RWPE1 (cell line): ENCODE measurements at places on chromosomes 11 and 22.

DNA sequence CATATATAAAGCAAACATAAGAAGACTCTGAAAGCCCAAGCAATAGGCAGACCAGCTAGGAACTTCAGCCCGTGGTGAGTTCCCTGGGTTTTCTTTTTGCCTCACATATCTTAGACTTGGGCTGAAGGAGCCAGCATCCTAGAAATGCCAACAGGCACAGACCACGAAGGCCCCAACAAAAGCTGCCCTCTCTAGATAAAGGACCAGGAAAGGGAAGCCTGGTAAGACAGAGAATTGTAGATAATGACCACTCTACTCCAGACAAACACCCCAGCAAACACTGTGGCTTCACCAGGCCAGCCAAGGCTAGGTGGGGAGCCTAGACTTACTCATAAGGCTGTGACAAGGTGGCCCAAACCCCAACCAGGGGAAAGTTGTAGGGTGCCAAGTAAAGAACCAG is 11.2 kb downstream of the GAL start:
- no peak for DNase-seq

- DNase-seq = no peak
Measured at GRCh38 chr11:33630936-33631748, 69.5 kb downstream of the C11orf91 start.

DNA sequence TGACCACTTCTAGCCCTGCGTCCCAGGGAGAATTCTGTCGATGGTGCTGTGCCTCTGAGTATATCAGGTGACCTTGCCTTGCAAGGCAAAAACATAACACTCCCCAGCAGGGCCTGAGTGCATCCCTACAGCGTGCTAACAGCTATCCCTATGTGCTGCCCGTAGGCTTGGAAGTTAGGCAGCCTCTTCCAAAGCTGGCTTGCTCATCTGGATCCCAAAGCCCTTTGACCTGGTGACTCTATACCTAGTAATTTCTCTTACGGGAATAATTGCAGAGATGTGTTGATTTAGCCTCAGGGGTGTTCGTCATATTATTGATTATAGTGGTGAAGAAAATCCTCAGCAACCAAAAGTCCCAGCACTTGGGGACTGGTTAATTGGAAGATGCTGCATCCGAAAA is 32.6 kb upstream of the CRYBB3 start:
- DNase-seq = peak; percentile 30

GRCh38 chr11:22192289-22192641 is 620 bp upstream of the ANO5 start:
- DNase-seq = no peak

- DNase-seq = no peak
Measured at GRCh38 chr22:37406441-37407235, 20.6 kb downstream of the ELFN2 start.

DNA sequence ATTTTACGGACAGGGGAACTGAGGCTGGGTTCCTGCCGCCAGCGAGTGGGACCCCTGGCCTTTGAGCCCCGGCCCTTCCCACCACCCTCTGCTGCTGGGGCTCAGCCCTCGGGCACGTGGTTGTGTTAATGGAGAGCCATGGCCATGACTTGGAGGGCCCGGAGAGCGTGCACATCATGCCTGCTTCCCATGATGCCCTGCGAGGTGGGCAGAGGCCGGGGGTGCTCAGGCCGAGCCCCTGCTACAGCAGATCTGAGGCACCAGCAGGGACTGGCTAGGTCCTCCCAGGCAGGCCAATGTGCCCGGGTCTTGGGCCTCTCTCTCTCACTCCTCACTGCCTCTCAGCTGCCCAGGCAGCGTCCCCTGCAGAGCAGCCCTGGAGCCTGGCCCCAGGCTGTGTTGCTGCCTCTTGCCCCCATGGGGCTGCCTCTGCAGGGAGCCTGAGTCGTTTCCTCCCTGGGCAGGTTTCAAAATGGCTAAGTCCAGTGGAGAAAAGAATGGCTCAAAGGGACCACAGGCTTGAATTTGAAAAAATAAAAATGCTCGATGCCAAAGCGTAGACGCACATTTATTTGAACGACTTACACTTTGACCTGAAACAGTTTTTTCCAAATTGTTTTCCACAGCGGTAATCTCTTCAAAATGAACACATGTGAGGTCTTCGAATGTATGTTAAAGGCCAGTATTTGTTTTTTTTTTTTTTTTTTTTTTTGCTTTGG is 72.6 kb upstream of the CLDN5 start:
- DNase-seq = no peak

GRCh38 chr11:102289592-102289991 is 27.7 kb upstream of the BIRC3 start:
- no peak for DNase-seq

- DNase-seq = no peak
Measured at GRCh38 chr22:44390613-44390970, 77.8 kb upstream of the SHISAL1 start.

- no peak for DNase-seq
Measured at GRCh38 chr11:67435727-67436458, 1.6 kb downstream of the PTPRCAP start.

DNA sequence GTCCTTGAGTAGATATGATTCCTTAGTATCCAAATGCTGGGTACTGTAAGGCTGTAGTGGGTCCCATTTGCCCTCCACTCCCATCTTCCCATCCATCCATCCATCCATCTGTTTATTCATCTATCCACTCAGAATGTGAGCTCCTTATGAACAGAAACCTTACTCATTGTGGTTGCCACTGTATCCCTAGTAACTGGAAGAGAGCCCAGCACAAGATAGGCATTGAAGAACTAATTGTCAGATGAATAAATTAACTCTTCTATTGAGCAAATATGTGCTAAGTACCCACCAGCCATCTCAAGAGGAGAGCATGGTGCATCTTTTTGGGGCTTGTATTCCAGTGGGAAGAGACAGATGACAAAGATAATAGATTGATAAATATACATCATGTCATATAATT is 86.4 kb upstream of the SEZ6L start:
- no peak for DNase-seq

DNA sequence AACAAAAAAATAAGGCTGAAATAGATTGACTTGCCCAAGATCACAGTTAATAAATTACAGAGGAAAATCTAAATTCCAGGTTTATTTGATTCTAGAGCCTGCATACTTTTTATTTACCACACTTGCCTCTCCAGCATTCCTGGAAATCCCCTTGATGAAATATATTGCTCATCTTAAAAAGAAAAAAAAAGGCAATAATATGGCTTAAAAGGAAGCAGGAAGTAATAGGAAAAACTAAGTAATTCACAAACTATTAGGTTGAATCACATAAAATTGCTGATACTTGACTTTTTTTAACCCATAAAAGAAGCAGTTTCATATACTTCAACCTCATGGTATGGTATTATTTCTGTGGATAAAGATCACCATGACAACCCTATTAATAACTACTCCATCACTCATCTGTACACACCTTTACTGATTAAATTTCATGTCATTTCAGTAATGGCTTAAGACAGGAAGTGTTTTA is 52.9 kb downstream of the COPB1 start:
- peak; percentile 36 for DNase-seq

DNA sequence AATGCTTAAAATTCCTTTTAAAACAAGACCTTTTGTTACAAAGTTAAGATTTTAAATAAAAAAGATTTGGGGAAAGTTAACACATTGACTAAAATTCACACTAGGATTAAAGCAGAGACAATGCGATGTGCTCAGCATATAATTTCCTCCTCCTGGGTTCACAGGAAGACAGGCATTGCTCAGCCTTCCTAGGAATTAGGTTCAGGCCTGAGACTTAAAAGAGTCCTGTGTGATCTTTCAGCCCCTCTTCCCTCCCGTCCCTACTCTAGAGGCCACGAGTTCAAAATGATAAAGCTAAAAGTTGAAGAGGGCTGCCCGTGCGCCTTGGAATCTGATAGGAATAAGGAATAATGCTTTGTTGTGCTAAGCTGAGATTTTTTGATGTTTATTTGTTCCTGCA is 218.6 kb downstream of the KIRREL3 start:
- DNase-seq = no peak

- DNase-seq = no peak
Measured at GRCh38 chr22:24975813-24976341, 23.4 kb downstream of the KIAA1671 start.

DNA sequence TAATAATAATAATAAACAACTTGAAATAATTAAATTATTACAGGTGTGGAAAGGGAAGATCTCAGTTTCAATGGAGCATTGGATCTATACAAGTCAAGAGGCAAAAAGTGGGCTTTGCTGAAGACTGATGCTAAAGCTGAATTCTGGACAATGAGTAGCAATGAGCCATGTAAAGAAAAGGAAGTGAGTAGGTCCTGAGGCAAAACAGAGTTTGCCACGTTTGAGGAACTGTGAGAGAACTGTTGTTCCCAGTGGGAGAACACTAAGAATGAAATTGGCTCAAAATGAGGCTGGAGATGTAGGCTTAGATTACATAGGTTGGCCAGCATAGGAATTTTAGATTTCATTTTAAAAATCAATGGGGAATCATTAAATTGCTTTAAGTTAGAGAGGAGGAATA is 33.9 kb upstream of the TEAD1 start:
- no peak for DNase-seq

DNA sequence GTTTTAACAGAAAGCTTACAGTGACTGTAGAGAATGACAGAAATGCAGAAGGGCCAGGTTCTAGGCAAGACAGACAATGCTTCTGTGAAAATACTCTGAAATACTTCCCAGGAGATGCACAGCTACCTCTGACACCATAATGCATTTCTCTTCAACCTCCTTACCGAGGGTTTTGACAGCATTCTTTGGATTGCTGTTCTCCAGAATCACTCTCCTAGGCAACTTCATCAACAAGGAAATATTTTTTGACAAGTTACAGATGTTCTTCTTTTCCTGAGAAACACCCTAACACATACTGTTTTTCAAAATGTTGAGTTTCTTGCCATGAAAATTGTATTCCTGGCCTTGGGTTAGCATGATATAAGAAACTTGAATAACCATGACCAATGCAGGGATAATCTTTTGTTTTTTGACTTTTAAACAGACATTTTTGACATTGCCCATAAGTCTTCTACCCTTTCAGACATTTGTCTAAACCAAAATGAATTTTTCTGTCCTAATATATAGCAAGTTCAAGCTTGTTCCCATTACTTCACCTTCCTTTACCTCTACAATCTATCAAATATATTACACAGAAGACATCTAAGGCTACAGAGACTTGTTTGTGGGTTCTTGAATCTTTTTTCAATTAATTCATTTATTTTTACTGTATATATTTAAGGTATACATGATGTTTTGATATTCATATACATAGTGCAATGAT is 108.1 kb downstream of the CCDC34 start:
- DNase-seq = no peak
